ENCODE measurements at places on chromosomes 7 and 10.
A peak's percentile ranks its signal among the peaks of the same experiment; 100 is the strongest.

DNA sequence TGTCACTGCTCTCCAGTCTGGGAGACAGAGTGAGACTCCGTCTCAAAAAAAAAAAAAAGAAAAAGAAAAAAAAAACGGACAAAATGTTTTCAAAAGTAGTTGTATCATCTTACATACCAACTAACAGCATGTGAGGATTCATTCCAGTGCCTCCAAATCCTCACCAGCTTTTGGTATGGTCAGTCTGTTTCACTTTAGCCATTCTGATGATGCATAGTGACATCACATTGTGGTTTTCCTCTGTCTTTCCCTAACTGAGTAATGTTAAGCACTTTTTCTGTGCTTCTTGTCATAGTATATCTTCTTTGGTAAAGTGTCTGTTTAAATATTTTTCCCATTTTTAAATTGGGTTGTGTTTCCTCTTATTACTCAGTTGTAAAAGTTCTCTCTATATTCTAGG lies 251.4 kb upstream of the CTBP2 start:
- peak; percentile 17 for DNase-seq

DNA sequence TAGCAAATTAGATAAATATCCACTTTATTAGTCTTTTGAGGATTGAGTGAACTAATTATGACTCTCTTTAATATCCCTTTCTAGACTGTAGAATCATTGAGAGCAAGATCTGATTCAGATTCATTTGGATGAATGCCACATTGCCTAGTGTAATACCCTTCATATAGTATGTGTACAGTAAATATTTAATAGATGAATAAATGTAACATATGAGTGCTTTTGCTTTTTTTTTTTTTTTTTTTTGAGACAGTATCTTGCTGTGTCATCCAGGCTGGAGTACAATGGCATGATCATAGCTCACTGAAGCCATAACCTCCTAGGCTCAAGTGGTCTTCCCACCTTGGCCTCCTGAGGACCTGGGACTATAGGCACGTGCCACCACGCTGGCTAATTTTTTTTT lies 14.8 kb downstream of the SAMD8 start:
- no peak for DNase-seq

DNA sequence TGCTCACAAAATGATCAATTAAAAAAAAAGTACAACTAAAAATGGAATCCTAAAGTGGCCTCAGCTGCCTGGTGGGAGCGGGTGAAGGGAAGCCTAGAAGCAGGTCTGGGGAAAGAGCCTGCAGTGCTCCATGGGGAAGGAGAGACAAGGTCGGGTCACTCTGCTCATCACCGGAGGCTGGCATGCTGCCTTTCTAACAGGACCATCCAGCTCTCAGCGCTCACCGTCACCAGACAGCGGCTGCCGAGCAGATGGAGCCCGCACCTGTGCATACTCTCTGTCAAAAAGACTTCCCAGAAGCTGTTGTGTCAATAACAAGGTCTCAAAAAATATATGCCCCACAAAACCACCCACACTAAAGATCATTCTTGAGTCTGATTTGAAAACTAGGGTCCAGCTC lies 112.8 kb downstream of the BAMBI start:
- DNase-seq = no peak

DNA sequence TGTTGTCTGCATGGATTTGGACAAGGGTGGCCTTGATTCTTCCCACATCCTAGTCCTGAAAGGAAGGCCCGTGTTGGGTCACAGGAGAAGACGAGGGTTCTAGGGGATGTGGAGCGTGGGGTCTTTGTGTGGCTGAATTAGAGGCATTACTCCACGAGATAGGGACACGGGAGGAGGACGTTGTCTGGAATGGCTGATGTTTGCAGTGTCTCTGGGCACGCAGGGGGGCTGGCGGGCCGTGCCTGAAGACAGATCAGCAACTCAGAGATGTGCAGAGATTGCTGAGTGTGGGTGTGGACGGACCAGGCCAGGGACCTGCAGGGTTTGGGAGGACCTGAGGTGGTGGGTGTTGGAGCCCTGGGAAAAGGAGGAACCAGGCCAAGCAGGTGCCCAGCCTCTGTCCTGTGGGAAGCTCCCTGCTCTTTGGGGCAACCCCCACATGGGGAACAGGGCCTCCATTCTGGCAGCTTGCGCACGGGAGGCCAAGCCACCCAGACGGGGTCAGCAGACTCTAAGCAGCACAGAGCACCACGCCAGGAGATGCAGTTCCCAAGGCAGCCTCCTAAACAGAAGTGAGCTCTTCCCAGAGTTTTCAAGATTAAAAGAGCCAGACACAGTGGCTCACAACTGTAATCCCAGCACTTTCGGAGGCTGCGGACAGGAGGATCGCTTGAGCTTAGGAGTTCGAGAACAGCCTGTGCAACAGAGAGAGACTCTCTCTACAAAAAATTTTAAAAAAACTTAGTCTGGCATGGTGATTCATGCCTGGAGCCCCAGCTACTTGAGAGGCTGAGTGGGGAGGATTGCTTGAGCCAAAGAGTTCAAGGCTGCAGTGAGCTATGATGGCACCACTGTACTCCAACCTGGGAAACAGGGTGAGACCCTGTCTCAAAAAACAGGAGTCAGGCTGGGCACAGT lies 71.0 kb upstream of the GTF2I start:
- no peak for DNase-seq

- DNase-seq = no peak
Measured at GRCh38 chr10:24872049-24872789, 80.2 kb downstream of the PRTFDC1 start.

DNA sequence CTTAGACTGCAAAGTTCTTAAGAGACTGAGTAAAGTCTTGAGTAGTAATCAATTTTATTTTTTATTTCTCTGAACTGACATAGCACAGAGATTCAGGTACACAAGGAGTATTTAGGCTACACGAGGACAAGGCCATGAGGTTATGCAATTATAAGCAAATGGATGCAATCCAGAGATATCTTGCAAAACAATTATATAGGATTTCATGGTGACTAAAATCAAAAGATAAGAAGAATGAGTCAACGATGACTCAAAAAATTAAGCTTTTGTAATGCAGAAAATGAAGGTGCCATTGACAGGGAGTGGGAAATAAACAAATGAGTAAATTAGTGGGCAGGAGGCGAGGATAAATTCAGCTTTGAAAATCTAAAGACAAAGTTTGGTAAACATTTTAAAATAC lies 66.7 kb upstream of the MYO3A start:
- no peak for DNase-seq

GRCh38 chr10:130747356-130747755 lies 564.2 kb downstream of the TCERG1L start:
- no peak for DNase-seq

DNA sequence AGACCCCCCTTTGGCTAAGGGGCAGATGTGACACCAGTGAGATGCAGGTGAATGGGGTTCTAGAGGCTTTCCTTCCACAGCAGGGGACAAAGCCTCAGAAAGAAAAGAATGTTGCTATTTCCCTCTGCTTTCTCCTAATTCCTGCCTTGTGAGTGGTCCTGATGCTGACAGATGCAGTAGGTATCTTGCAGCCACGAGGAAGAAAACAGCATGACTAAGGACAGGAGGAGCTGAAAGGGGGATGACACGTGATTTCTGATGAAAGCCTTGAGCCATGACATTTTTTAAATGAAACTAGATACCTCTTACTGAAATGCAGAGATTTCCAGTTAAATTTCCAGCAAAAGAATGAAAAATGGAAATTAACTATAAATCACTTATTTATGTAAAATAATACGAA lies 92.4 kb downstream of the C1GALT1 start:
- no peak for DNase-seq

GRCh38 chr10:76523791-76524351 lies 1092.4 kb downstream of the LRMDA start:
- no peak for DNase-seq

DNA sequence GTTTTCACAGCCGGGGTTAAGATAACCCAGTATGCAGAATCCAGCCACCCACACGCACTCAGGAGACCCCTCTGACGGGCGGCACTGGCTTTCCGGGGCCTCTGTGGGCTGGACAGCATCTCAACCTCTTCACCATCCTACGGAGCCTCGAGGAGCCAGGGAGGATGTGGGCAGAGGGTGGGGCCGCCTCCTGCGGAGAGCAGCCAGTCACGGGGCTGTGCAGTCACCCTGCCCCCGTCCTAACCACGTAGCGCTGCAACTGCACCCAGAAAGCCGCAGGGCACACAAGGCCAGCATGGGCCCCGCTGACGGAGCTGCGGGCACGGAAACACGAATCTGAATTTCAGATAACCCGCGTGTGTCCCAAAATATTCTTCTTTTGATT lies 270.3 kb downstream of the ELFN1 start:
- DNase-seq = no peak

GRCh38 chr10:60621018-60621417 lies 157.3 kb upstream of the CDK1 start:
- DNase-seq = no peak

GRCh38 chr10:69087590-69088470 lies at the start of gene SRGN:
SRGN (plus strand) TSS chr10:69088103; CDS start chr10:69088158, 55 bp downstream.
- DNase-seq = no peak

GRCh38 chr7:22810843-22811242 lies 11.8 kb downstream of the TOMM7 start:
- no peak for DNase-seq

DNA sequence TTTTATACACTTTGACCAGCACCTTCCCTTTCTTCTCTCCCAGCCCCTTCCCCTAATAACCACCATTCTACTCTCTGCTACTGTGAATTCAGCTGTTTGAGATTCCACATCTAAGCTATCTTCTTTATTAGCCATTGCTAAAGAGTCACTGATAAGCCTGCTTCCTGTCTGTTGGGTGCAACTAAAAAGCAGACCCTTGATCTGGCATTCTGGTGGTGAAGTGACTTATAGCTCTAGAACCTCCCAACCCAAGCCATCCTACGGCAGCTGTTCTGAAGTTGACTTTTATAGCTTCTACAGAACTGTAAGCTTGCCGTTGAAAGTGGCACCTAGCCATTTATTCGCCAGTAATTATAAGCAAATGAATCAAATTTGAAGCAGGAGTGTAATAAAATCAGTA lies 105.6 kb downstream of the AHR start:
- no peak for DNase-seq

DNA sequence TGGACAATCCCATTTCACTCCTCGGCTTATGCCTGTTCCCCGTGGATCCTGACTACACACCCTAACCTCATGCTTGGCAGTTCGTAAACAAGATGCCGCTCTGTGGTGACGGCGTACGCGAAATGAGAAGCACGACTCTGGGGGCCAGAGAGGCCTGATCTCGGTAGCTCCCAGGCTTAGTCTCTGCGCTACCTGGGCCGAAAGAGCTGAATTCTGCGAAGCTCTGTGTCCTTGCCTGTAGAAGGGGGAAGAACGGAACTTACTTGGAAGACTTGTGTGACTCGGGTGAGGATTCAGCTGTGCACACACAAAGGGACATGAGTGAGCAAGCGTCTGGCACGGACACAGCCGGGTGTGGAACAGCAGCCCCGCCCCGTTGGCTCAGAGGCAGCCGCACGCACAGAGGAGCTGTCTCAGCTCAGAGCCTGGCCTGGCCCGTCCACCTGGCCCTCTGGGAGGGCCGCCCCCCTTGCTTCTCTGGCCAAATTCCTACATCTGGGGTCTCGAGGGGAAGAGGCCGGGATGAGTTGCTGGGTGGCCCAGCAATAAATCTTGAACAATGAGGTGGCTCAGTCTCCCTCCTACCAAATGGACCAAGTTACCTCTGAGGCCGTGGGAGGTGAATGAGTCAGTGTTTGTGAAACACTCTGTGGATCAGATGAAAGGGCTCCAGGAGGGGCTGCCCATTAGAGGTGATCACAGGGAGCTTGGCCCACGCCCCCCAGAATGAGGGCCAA lies 83.8 kb downstream of the PDGFA start:
- no peak for DNase-seq
